ENCODE measurements at places on chromosomes 7 and 10. TPM values are rescaled to one million over a fixed set of nuclear protein-coding genes. Genes with fewer than 3 reads are reported as not detected.

GRCh38 chr7:155351120-155351870 is 53.6 kb downstream of the INSIG1 start:
- no peaks in the 10 kb centered on the region for H3K27me3 ChIP-seq
- no peak for DNase-seq
- no peaks in the 10 kb centered on the region for H3K36me3 ChIP-seq
- H3K4me3 ChIP-seq = no peak overlapping the region
- H3K27ac ChIP-seq = no peak overlapping the region
- H3K4me1 ChIP-seq = no peaks in the 10 kb centered on the region

- H3K4me1 ChIP-seq = no peaks in the 10 kb centered on the region
- no peak overlapping the region for H3K27ac ChIP-seq
- no peaks in the 10 kb centered on the region for H3K27me3 ChIP-seq
- H3K36me3 ChIP-seq = no peaks in the 10 kb centered on the region
- no peak for DNase-seq
Measured at GRCh38 chr10:11104772-11105675, 87.4 kb downstream of the CELF2 start.

- H3K27ac ChIP-seq = no peak overlapping the region
- no peaks in the 10 kb centered on the region for H3K36me3 ChIP-seq
- DNase-seq = no peak
- H3K4me3 ChIP-seq = no peak overlapping the region
- no peaks in the 10 kb centered on the region for H3K27me3 ChIP-seq
- H3K4me1 ChIP-seq = no peaks in the 10 kb centered on the region
Measured at GRCh38 chr7:97174303-97174702, 56.8 kb downstream of the SDHAF3 start.

DNA sequence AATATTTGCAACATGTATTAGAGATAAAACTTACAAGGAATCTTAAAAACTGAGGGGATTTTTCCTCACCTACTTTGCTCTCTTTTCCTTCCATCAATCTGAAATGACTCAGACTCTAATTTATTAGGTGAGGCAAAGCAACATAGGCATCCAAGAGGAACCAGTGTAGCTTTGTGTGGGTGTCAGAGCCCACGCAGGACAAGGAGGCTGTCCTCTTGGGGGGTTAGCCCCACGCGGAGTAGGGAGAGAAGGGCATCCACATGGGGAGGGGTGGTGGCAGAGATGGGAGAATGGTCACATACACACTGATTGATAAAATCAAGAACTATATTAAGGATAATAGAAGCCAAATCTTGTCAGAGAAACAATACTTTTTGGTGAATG is 33.8 kb upstream of the ARMS2 start:
- H3K27me3 ChIP-seq = no peaks in the 10 kb centered on the region
- no peak for DNase-seq
- H3K4me1 ChIP-seq = peaks cover 34% of the 10 kb centered on the region
- H3K27ac ChIP-seq = no peak overlapping the region

GRCh38 chr7:98163269-98163668 is 48.0 kb upstream of the BHLHA15 start:
- no peak overlapping the region for H3K4me3 ChIP-seq
- H3K4me1 ChIP-seq = no peaks in the 10 kb centered on the region
- no peak for DNase-seq

The PTPRN2 gene
- total RNA-seq = 2.7 TPM

The ZNF862 gene
- 11.0 TPM for total RNA-seq

The EMX2 gene
- 0.67 TPM for total RNA-seq

The NRCAM gene
- total RNA-seq = 0.93 TPM
